ENCODE measurements at places on chromosomes 3 and 15. TPM values are rescaled to one million over a fixed set of nuclear protein-coding genes. Genes with fewer than 3 reads are reported as not detected.

- DNase-seq = peak; percentile 80
Observed at GRCh38 chr15:67225336-67225735, 29.1 kb downstream of the AAGAB start.

- no peak for DNase-seq
Observed at GRCh38 chr15:50636146-50636545, 50.5 kb downstream of the TRPM7 start.

Gene CLDN1
- 1.1 TPM for total RNA-seq

Gene OCA2
- total RNA-seq = not detected

Gene CCR8
- total RNA-seq = not detected

Gene ANKRD34C
- not detected for total RNA-seq

Gene ATP6V1A
- total RNA-seq = 140 TPM

DNA sequence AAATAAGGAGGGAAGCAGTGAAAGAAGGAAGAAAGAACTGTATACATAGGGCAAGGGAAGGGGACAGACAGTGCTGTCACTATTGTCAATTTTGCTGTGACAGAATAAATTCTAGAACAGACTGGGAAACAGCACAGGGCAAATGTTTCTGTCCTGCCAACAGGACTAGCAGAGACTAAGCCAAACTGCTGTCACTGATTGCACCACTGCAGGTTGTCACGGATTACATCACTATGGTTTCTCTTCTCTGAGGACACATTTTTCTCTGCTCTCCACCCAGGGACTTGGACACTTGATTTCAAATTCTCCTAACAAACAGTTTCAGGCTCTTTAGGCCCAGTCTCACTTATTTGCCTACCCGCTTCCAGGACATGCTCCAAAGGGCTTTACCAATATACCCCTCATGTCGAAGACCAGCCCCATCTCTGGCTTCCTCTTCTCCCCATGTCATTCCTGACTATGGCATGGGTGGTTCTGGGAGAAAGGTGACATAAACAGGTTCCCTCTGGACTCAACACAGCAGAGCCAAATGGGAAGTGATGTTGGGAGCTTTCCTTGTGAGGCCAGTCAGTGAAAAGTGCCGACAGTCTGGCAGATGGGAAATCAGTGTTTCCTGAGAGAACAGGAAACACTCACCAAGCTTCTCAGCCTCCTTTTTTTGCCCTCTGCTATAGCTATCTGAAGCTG lies 70.2 kb upstream of the ST3GAL6 start:
- DNase-seq = no peak

Gene GPR15
- not detected for total RNA-seq

Gene SERPINI2
- total RNA-seq = not detected

Gene REC114
- not detected for total RNA-seq

- peak; percentile 18 for DNase-seq
Observed at GRCh38 chr3:177881351-177881750, 654.9 kb upstream of the KCNMB2 start.

DNA sequence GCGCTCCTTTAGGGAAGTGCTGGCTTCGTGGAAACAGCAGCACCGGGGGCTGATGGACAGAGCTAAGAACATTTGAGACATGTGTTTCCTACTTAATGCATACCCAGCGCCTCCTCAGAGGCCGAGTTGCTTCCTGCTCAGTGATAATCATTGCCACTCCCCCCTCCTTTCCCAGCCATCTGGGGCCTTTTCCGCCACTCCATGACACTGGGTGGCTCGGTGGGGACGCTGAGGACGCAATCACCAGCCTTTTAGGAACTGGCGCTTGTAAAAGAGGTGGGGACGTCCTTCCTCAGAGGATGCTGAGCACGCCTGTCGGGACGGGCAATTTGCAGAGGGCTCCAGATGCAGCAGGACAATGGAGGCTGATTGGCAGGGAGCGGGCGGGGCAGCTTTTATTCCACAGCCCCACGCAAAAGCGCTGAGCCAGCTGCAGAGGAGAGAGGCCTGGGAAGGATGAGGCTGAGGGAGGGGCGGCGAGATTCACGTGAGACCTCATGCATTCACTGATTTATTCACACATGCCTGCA lies 22.2 kb upstream of the IQSEC1 start:
- DNase-seq = no peak

GRCh38 chr15:83102346-83102745 lies 5.1 kb upstream of the TM6SF1 start:
- no peak for DNase-seq

- DNase-seq = peak; percentile 8
Observed at GRCh38 chr15:72554471-72555425, 80.6 kb downstream of the ARIH1 start.

Gene LSAMP
- total RNA-seq = 3.3 TPM

- DNase-seq = no peak
Observed at GRCh38 chr15:33716025-33716424, 252.3 kb upstream of the CHRM5 start.

GRCh38 chr3:132368515-132368914 lies 48.8 kb upstream of the DNAJC13 start:
- DNase-seq = no peak

GRCh38 chr3:14608298-14608697 lies 43.3 kb upstream of the CCDC174 start:
- no peak for DNase-seq

Gene FOXL2NB
- not detected for total RNA-seq

DNA sequence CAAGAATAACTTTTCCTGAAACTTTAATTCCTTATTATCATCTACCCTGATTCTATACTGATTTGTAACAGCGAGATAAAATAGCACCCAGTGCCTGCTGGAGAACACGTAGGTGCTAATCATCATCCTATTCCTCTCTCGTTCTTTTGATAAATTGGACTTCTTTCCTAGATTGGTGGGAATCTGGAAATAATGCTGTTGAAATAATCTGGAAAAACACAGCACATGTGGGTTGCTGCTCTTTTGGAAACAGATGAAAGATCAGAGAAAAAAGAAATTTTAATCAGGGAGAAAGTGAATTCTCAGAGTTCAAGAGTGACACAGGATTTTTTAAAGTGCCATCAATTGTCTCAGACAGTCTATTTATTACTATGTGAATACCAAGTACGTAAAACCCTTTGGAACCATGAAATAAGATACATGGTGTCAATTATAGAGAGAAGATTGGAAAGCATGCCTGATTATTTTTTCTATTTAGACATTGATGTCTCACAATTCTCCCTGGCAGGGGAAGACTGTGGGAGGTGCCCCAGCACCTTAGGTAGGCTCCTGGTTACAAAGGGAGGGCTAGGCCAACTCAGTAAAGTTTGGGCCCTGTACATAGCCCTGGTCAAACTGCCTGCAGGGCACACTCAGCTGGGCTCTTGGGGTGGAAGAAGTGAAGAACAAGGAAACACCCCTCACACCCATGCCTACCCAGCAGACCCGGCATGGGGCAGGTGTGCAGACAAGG lies 60.0 kb upstream of the SNRPA1 start:
- DNase-seq = peak; percentile 77

Gene DUOXA2
- not detected for total RNA-seq

Gene GOLGA8H
- total RNA-seq = under 0.01 TPM

GRCh38 chr3:111768571-111769100 lies 90.4 kb upstream of the PHLDB2 start:
- peak; percentile 71 for DNase-seq

Gene SEMA6D
- total RNA-seq = 16.2 TPM

- DNase-seq = peak; percentile 68
Observed at GRCh38 chr15:65095011-65095746, 18.6 kb downstream of the KBTBD13 start.

Measured in osteoblast (primary cell).